DMS153 (cell line): ENCODE measurements at places on chromosomes 11 and 22.

DNA sequence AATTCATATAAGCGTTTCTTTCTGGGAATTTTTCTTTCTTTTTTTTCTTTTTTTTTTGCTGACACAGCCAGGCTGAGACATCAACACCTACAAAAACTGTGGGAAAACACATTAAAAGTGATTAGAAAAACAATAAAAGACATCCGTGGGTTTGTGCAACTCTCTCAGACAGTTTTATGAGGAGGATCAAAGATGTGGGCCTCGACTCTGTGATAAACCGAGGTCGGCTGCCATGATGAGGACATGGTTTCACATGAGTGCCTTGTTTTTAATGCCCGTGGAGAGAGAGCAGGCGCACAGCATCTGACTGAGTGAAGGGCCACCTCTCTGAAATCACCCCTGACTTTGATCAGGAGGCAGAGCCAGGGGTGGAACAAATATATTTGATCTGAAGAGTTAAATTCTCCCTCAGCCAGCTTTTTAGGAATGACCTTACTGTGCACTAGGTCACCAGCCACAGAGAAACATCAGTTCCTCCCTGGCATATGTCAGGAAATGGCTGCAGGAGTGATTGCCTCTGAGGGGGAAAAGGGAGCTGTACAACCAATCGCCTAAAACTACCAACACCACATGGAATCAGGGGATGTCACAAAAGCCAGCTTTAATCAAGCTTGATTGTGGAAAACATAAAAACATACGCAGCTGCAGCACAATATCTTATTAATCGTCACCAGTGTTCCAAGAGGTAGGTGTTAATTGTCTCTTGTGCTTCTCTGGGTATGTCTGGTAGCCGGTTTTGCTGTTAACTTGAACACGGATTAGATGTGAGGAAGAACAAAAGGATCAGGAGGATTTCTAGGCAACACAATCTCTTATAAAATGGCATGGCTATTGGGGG lies 164.7 kb downstream of the MAML2 start:
- DNase-seq = no peak

GRCh38 chr11:46719048-46719542 lies at the start of gene F2:
F2 (plus strand) TSS chr11:46719213; CDS start chr11:46719236, 23 bp downstream.
- no peak for DNase-seq

- no peak for DNase-seq
Measured at GRCh38 chr22:50071432-50072166, 13.5 kb upstream of the TTLL8 start.

DNA sequence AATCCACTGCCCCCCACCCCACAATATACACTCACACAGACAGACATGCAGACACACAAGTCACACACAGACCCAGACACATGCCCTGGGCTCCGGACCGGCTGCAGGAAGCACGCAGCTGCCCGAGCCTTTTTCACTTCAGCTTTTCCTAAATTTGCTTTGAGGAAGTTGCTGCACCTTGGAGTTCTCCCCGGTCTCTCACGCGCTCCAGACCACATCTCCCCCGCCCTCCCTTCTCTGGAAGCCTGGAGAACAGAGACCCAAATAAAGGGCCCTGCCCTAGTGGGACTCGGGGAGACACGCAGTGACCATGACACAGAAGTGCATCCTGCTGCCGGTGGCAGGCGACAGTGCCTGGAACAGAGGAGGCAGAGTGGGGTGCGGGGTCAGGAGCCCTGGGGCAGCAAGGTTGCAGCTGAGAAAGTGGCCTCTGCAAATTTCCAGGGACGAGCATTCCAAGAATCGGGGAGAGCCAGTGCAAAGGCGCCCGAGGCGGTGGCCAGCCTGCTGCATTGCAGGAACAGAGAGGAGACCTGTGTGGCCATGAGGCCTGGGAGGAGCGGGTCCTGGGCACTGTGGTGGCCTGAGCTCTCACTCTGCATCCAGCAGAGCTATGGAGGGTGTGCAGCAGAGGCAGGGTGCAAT lies 19.1 kb downstream of the RPL3 start:
- DNase-seq = no peak

DNA sequence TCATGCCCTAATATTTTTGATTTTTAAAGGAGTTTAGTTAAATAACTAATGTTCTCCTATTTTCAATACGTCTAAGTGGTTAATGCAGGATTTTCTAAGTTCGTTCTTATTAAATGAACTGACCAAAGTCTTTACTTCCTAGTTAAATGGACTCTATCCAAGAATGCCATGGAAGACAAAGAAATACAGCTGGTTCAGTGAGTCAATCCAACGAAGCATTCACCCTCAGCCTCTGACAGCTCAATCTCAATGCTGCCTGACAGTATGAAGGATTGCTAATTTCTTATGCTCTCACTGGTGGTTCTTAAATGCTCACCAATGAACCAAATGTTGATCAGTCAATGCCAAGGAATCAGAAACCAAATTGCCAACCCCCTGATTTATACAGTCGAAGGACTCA lies 219.4 kb downstream of the CADM1 start:
- DNase-seq = no peak

GRCh38 chr11:61023966-61024295 lies 52.5 kb downstream of the CD6 start:
- no peak for DNase-seq

GRCh38 chr11:73758451-73758850 lies 2.4 kb downstream of the RAB6A start:
- DNase-seq = no peak

GRCh38 chr11:35326266-35326879 lies 93.0 kb downstream of the SLC1A2 start:
- no peak for DNase-seq

GRCh38 chr11:16669799-16670415 lies 68.5 kb upstream of the C11orf58 start:
- DNase-seq = no peak

DNA sequence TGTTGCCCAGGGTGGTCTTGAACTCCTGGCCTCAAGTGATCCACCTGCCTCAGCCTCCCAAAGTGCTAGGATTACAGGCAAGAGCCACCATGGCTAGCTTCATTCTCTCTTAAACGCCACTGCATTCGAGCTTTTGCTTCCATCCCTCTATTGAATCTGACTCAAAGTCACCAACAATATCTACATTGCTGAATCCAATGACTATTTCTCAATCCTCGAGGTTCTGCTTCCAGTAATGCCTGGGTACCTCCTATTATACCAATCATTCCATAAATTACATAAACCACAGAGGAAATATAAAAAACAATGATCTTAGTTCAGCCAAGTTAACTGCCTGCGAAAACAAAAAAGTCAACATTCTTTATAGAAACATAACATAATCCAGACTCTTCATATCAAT lies 11.9 kb upstream of the NXF1 start:
- no peak for DNase-seq

DNA sequence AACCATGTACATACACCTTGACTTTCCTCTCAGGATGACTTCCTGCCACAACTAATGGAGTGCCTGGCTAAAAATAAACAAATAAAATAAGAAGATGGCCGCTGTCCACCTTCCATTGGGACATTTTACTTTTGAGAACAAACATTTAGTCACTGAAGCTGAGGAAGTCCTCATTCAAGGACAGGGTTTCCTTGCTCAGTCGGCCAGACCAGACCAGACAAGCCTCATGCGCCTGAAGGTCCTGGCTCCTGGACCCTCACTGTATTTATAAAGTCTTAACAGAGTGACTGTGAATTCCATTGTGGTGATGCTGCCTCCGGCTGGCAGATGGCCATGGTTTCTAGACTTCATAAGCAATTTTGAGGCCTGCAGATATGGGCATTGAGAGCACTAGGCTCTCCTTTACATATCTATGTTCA lies 114.5 kb downstream of the MAML2 start:
- no peak for DNase-seq

DNA sequence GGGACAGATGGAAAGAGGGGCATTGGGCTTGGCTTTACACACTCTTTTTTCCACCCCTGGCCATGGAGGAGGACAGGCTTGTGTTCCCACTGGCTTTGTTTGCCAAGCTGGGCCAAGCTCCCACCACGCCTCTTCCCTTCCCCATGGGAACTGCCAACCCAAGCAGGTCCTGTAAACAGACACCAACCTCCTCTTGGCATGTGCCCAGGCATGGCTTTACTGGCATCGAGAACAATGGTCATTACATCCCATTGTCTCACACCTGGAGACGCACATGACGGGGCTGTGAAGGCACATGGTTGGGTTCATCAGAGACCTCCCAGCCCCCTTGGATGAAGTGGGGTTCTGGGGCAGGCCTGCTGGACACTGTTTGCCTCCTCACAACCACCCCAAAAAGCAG lies 11.7 kb downstream of the SEC14L3 start:
- peak; percentile 97 for DNase-seq

GRCh38 chr11:102640946-102641345 lies 15.8 kb upstream of the MMP20 start:
- no peak for DNase-seq

- no peak for DNase-seq
Measured at GRCh38 chr11:9561279-9561982, 12.0 kb upstream of the WEE1 start.

- no peak for DNase-seq
Measured at GRCh38 chr11:7437696-7438095, 47.6 kb upstream of the OLFML1 start.

GRCh38 chr22:45240810-45241631 lies at the start of gene KIAA0930:
KIAA0930 (minus strand) TSS chr22:45240894; CDS start chr22:45240703, 191 bp downstream.
- DNase-seq = peak; percentile 56

GRCh38 chr11:125079151-125079877 lies 16.2 kb downstream of the SLC37A2 start:
- DNase-seq = no peak

GRCh38 chr22:30572840-30573593 lies 1.4 kb downstream of the GAL3ST1 start:
- no peak for DNase-seq

- DNase-seq = no peak
Measured at GRCh38 chr11:126359431-126360048, 4.1 kb downstream of the ST3GAL4 start.

- no peak for DNase-seq
Measured at GRCh38 chr11:126748793-126749192, 251.8 kb downstream of the KIRREL3 start.

DNA sequence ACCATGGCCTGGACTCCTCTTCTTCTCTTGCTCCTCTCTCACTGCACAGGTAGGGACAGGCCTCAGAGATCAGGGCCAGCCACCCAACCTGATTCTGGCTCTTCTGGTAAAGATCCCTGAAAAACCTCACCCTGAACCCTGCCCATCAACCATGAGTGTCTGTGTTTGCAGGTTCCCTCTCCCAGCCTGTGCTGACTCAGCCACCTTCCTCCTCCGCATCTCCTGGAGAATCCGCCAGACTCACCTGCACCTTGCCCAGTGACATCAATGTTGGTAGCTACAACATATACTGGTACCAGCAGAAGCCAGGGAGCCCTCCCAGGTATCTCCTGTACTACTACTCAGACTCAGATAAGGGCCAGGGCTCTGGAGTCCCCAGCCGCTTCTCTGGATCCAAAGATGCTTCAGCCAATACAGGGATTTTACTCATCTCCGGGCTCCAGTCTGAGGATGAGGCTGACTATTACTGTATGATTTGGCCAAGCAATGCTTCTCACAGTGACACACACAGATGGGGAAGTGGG lies 80.9 kb downstream of the ZNF280B start:
- no peak for DNase-seq

DNA sequence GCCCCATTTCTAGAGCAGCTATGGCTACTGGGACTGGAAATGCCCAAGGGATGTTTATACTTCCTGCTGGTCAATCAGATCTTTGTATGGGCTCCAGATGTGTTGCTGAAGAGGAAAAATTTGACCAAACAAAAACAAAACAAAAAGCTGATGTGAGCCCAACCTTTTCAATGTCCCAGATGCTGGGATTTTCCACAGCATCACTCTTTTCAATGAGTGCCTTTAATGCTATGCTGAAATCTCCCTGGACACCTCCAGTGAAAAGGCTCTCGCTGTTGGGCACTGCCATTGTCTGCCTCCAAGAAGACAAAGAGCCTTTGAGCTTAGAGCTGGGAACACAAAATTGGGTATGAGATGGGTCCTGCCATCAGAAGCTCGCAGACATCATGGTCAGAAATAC lies 671.9 kb downstream of the NTM start:
- DNase-seq = no peak

DNA sequence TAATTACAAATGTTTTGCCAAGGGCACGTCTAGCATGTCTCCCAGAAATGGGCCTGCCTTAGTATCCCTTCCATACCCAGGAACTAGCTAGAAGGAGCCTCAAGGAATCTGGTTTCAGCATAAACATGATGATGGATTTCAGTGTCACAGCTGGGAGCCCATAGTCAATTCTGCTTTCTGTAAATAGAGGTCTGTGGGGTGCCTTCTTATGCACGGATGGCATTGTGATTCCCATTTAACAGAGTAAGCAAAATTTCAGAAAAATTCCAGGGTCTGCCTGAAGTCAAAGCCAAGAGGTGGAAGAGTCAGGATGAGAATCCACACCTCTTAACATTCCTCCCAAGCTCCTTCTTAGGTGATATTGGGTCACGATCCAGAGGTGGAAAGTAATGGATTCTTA lies 12.1 kb downstream of the DUSP18 start:
- no peak for DNase-seq
